Sigmoid colon (tissue), 7 donors: ENCODE measurements at places on chromosomes 2 and 18. TPM values are rescaled to one million over a fixed set of nuclear protein-coding genes. Genes with fewer than 3 reads are reported as not detected.

DNA sequence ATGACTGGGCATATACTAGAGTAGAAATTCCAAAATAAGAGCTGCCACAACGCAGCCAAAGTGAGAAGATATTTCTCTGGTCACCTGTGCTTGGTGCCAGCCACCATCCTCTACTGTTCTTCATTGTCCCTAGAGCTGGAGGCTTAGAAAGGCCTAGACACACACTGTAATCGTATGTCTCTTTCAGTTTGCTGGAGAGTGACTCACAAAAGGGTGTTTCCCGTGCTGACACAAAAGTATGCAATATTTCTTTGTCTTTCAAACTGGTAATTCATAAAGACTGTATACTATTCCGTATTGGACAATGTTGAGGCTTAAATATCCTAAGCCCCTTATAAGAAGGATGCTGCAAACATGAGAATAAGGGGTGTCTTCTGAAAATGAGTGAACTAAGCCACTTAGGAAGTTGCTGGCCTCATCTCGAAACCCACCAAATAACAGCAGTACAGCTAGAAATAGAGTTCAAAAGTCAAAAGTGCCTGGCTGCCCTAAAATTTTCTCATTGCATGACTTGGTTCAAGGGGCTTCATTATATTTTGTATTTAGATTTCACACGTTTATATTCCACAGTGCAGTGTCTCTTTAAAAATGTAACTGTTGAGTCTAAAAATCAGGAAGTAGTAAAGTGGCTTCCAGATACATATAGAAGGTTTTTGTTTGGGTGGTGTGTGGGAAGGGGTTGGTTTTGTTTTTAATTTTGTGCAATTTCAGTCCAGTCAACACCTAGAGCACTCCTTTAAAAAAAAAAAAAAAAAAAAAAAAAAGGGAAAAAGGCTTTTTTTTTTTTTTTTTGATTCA lies 601.1 kb downstream of the ARHGAP15 start:
- no peaks in the 10 kb centered on the region for H3K4me1 ChIP-seq
- no peaks in the 10 kb centered on the region for H3K36me3 ChIP-seq
- no peaks in the 10 kb centered on the region for H3K27me3 ChIP-seq
- no peak overlapping the region for H3K4me3 ChIP-seq

GRCh38 chr2:96520231-96520630 lies 15.1 kb upstream of the NEURL3 start:
- no peak overlapping the region for H3K4me3 ChIP-seq
- H3K4me1 ChIP-seq, result no peaks in the 10 kb centered on the region
- H3K36me3 ChIP-seq, result no peaks in the 10 kb centered on the region
- H3K27me3 ChIP-seq, result no peaks in the 10 kb centered on the region
- no peak overlapping the region for H3K27ac ChIP-seq

- no peaks in the 10 kb centered on the region for H3K36me3 ChIP-seq
- no peak overlapping the region for H3K4me3 ChIP-seq
- no peak for DNase-seq
- H3K4me1 ChIP-seq, result no peaks in the 10 kb centered on the region
- H3K27me3 ChIP-seq, result peaks cover 6% of the 10 kb centered on the region
- H3K27ac ChIP-seq, result no peak overlapping the region
Measured at GRCh38 chr2:206435742-206436141, 7.6 kb upstream of the ADAM23 start.

DNA sequence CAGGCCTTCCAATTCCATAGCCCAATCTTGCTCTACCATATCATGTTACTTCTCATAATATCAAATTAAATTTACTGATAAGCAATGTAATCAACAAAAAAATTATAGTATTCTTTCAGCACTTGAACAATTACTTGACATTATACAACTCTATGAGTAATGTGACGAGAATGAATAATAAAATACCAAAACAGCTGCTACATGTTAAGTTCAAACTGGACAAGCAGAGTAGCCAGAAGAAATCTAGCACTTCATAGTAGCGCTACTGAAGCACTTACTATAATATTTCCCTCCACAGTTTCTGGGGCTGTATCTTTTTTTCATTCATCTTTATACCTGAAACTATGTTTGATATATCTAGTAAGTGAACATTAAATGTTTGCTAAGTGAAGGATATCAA lies 14.9 kb downstream of the PPP3R1 start:
- no peaks in the 10 kb centered on the region for H3K27me3 ChIP-seq
- H3K4me1 ChIP-seq, result peaks cover 87% of the 10 kb centered on the region
- H3K27ac ChIP-seq, result peak overlapping the region; percentile 51
- no peak overlapping the region for H3K4me3 ChIP-seq
- DNase-seq, result no peak

DNA sequence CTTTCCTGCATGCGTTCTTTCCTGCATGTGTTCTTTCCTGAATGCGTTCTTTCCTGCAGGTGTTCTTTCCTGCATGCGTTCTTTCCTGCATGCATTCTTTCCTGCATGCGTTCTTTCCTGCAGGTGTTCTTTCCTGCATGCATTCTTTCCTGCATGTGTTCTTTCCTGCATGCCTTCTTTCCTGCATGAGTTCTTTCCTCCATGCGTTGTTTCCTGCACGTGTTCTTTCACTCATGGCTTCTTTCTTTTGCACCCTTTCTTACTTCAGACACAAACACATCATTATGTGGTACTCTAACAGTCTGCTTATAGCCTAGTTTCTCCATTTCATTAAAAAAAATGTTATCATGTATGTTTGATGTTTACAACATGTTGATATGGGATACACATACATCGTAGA lies 261.6 kb upstream of the PXDN start:
- no peak for DNase-seq
- no peak overlapping the region for H3K4me3 ChIP-seq
- H3K4me1 ChIP-seq, result no peaks in the 10 kb centered on the region
- H3K27ac ChIP-seq, result no peak overlapping the region
- H3K36me3 ChIP-seq, result no peaks in the 10 kb centered on the region

- no peak overlapping the region for H3K4me3 ChIP-seq
- H3K36me3 ChIP-seq, result no peaks in the 10 kb centered on the region
- peaks cover 10% of the 10 kb centered on the region for H3K27me3 ChIP-seq
Measured at GRCh38 chr18:57445488-57446319, 10.5 kb downstream of the ONECUT2 start.

GRCh38 chr18:63249771-63250170 lies 69.8 kb downstream of the BCL2 start:
- H3K27ac ChIP-seq, result no peak overlapping the region
- H3K36me3 ChIP-seq, result no peaks in the 10 kb centered on the region
- H3K27me3 ChIP-seq, result no peaks in the 10 kb centered on the region
- H3K4me3 ChIP-seq, result no peak overlapping the region
- no peaks in the 10 kb centered on the region for H3K4me1 ChIP-seq

GRCh38 chr2:62412347-62412742 lies 93.7 kb downstream of the TMEM17 start:
- H3K4me1 ChIP-seq, result peaks cover 21% of the 10 kb centered on the region
- H3K36me3 ChIP-seq, result no peaks in the 10 kb centered on the region
- no peak overlapping the region for H3K27ac ChIP-seq
- no peak overlapping the region for H3K4me3 ChIP-seq
- no peak for DNase-seq

GRCh38 chr2:24540011-24540477 lies 49.0 kb downstream of the NCOA1 start:
- no peaks in the 10 kb centered on the region for H3K27me3 ChIP-seq
- no peaks in the 10 kb centered on the region for H3K36me3 ChIP-seq
- no peak overlapping the region for H3K4me3 ChIP-seq

GRCh38 chr18:34330308-34330707 lies 105.6 kb upstream of the NOL4 start:
- H3K4me3 ChIP-seq, result no peak overlapping the region

DNA sequence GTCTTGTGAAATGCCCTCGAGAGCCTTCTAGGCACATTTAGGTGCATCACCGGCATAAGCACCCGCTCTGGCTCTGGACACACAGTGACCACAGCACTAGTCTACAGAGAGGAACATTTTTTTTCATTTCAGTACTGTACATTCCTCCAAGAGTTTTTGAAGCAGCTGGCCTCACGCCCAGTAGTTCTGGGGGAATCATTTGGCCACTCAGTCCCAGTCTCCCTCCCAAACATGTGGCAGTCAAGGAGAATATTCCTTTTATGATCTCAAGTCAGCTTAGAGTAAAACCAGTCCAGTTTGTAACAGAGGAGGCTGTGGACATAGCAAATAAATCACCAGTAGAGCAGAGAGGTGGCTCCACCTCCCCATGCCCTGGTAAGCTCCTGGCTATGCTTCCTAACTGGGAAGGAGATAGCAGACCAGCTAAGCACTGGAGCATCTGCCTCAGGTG lies 48.1 kb downstream of the KCNE4 start:
- no peaks in the 10 kb centered on the region for H3K4me1 ChIP-seq
- H3K27ac ChIP-seq, result peak overlapping the region; percentile 77
- no peaks in the 10 kb centered on the region for H3K36me3 ChIP-seq
- no peaks in the 10 kb centered on the region for H3K27me3 ChIP-seq
- peak; percentile 92 for DNase-seq

The NUP35 gene
- total RNA-seq, result 12.9 TPM

The RNF152 gene
- 24.6 TPM for total RNA-seq

The SLC8A1 gene
- total RNA-seq, result 337 TPM

The VWA3B gene
- total RNA-seq, result 0.55 TPM

The CNTNAP5 gene
- total RNA-seq, result 4.5 TPM

The MBP gene
- 30.3 TPM for total RNA-seq

The CRYBA2 gene
- total RNA-seq, result not detected
